ENCODE measurements at places on chromosomes 2 and 18.
A peak's percentile ranks its signal among the peaks of the same experiment; 100 is the strongest.

DNA sequence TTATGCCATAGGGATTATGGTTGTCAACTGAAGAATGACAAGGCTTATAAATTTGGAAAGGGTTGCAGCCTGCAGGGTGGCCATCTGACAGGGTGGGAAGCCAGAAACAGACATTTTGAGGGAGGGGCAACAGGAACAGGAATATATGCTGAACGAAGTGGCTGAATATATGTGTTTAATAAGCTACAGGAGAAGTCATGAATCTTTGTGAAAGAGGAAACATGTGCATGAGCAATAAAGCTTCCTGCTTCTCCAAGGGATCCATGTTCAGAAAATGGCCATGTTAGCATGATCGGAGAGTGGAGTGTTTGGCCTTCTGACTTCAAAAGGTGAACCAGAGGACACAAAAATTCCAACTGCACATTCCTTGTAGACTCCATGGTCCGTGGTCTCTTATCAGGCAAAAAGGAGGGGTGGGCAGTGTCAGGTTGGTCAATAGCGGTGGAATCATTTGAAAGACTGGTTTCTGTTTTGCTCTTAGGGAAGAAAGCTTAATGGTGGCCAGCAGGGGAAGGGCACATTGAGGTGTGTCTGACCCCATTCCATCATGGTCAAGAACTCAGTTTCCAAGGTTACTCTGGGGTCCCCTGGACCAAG, 144.1 kb downstream of the SOCS6 start:
- DNase-seq, result no peak

DNA sequence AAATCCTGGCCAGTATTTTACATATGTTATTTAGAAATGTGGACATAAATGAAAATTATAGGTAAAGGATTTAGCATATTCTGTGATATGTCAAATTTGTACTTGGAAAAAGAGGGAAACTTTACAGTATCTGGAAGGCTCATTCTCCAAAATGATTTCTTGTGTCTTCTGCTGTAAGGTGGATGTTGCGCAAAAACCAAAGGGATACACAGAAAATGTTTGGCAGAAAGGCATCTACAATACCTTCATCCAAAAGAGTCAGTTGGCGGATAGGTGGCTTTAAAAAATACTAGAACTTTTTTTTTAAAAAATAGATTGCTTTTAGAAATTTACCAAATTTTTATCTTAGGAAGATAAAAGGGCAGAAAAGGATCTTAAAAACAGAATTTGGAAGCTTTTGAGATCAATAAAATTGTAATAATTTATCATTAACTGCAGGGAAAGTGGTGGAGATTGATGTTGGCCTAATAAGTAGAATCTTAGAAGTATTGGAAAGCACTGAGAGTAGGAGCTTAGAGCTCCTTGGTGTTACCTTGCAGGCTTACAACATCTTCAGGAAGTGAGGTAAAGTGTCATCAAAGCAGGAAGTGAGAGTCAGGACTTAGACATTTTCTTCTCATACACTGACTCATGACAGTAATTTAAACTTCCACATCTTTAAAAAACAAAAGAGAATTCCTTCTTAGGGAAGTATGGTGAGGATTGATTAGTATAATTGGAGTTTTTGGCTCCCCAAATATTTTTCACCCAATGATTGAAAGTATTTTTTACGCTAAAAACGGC, 2.1 kb downstream of the NABP1 start:
- peak; percentile 38 for DNase-seq

DNA sequence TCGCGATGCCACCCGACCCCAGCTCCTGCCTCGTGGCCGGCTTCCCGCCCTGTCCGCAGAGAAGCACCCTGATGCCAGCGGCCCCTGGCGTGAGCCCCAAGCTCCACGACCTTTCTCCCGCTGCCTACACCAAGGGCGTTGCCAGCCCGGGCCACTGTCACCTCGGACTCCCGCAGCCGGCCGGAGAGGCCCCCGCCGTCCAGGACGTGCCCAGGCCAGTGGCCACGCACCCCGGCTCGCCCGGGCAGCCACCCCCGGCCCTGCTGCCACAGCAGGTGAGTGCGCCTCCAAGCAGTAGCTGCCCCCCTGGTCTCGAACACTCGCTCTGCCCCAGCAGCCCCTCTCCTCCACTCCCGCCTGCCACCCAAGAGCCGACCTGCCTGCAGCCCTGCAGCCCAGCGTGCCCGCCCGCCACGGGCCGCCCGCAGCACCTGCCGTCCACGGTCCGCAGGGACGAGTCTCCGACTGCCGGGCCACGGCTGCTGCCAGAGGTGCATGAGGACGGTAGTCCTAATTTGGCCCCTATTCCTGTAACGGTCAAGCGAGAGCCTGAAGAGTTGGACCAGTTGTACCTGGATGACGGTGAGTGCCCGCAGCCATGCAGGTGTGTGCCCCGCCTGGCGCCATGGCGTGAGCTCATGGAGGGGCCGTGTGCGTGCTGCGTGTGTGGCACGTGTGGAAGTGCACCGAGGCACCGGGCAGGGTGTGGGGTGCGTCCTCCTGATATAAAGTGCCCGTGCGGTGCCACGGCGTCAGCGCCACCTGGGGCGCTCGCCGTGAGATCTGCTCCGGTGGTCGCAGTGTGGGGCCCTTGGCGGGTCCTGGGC, 90.8 kb downstream of the NFATC1 start:
- DNase-seq, result no peak

GRCh38 chr2:236887531-236887930, 198.2 kb upstream of the COPS8 start:
- peak; percentile 47 for DNase-seq

GRCh38 chr2:44635725-44636124, 274.0 kb downstream of the CAMKMT start:
- DNase-seq, result no peak

GRCh38 chr2:147181351-147182029, 663.3 kb upstream of the ACVR2A start:
- no peak for DNase-seq

GRCh38 chr2:182098648-182099047, 113.0 kb downstream of the PPP1R1C start:
- DNase-seq, result no peak

- no peak for DNase-seq
Measured at GRCh38 chr18:74388227-74388626, 68.9 kb downstream of the DIPK1C start.

- DNase-seq, result no peak
Measured at GRCh38 chr18:10387399-10387798, 67.0 kb upstream of the APCDD1 start.

DNA sequence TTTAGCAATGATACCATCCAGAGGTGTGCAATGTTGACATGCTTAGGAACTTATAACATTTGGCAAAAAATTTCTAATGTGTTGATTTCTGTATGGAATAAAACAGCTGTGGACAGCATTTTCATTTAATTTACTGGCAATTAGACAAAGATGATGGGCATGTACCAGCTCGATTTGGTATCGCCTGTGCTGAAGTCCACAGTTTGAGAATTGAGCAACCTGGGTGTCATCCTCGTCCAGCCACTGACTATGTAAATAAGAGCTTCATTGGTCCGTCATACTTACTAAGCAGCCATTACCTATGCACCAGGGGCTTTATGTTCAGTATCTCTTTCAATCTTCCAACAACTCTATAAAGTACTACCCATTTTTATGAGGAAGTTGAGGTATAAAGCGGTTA, 24.6 kb upstream of the ACAA2 start:
- no peak for DNase-seq

DNA sequence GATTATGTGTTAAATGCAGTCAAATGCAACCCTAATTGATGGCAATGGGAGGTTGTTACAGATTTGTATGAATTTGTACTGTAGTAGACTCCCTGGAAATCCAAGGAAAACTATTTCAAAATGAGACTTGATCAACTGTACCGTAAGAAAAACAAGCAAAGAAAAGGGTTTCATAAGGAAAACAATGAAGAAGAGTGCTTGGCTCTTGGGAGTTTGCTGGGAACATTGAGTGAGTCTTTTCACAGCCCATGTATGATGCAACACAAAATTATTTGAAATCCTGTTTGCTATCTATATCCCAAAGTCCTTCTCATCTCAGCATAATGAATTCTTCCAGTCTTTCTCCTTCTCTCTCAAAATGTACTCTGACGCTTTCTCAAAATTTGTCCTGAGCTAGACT, 67.0 kb upstream of the OSR1 start:
- DNase-seq, result peak; percentile 41

DNA sequence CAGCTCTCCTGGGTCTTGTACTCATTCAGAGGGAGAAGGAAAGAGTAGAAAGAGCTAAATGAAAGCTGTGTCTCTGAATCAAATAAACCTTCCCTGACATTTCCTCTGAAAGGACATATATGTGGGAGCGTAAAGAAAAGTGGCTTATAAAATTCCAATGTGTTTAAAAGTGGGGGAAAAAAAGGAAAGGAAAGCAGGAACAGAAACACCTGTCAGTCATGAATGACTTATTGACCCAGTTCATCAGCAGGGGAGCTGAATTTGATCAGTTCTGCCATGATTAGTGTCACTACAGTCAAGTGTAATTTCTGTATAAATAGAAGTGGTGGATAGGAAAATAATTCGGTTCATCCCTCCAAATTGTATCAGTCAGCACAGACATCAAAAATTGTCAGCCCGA, 382.5 kb downstream of the ERBB4 start:
- no peak for DNase-seq

GRCh38 chr18:68150961-68151360, 563.9 kb downstream of the TMX3 start:
- DNase-seq, result no peak

DNA sequence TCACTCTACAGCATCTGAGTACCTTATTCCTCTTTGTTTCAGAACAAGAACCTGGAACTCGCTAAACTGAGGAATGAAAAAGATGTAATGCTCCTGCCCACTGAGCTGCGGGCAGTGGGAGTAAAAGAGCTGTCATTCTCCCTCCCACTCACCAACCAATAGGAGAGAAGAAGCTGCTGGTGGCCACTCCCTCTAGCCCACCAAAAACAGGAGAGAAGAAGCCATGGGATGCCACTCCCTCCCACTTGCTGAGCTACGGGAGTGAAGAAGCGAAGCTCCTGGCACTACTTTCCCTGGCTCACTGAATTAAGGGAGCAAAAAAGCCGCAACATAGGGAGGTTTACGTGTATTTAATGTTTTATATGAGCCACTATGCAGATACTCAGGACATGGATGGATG, 53.7 kb downstream of the RIT2 start:
- DNase-seq, result no peak

GRCh38 chr2:2038746-2039530, 292.1 kb downstream of the MYT1L start:
- no peak for DNase-seq

- DNase-seq, result no peak
Measured at GRCh38 chr2:70855667-70856066, 20.1 kb upstream of the CD207 start.

GRCh38 chr2:89842180-89842908, 1150.9 kb downstream of the RPIA start:
- no peak for DNase-seq
